CD4-positive, alpha-beta T cell treated with Interleukin-21 for 1 hour (primary cell): ENCODE measurements at places on chromosomes 2 and 18.

GRCh38 chr2:192073878-192074277 lies 120.9 kb downstream of the TMEFF2 start:
- no peak for DNase-seq

- DNase-seq, result no peak
Measured at GRCh38 chr18:56189615-56190014, 448.8 kb downstream of the TXNL1 start.

DNA sequence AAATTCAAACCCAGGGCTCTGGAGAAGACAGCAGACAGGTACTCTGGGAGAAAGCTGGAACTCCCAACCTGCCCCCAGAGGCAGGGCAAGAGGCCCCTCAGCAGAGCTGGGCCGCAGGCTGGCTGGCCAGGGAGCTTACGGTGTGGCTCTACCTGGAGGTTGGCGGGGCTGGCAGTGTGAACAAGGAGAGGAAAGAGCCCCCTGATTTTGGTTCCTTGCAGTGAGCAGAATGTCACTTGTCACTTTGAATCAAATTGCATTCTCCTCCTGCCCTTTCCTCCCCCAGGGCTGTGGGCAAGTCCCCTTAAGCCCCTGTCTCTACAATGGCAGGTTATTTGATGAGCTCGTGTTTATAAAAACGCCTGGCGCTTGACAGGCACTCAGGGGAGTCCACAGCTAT lies 32.6 kb downstream of the MYO7B start:
- no peak for DNase-seq

- DNase-seq, result no peak
Measured at GRCh38 chr2:55985406-55985805, 61.8 kb upstream of the EFEMP1 start.

- no peak for DNase-seq
Measured at GRCh38 chr2:207184348-207184747, 18.6 kb upstream of the KLF7 start.

DNA sequence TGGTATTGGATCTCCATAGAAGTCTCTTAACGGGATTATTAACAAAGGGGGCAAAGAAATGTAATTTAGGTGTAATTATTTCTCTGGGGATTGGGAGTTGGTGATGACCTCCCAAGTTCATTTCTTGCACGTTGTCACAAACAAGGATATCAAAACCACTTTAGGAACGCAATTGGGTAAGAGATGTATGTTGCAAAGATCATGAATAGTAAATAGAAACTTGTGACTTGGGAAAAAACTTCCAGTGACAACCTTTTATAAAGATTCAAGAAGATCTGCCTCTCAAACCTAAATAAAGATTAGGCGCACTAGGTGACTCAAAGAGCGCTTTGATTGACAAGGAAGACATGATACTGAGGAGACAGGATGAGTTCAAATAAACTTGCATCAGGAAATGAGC lies 127.8 kb upstream of the TRIB2 start:
- DNase-seq, result no peak

GRCh38 chr2:133737242-133737993 lies 169.2 kb upstream of the NCKAP5 start:
- no peak for DNase-seq

DNA sequence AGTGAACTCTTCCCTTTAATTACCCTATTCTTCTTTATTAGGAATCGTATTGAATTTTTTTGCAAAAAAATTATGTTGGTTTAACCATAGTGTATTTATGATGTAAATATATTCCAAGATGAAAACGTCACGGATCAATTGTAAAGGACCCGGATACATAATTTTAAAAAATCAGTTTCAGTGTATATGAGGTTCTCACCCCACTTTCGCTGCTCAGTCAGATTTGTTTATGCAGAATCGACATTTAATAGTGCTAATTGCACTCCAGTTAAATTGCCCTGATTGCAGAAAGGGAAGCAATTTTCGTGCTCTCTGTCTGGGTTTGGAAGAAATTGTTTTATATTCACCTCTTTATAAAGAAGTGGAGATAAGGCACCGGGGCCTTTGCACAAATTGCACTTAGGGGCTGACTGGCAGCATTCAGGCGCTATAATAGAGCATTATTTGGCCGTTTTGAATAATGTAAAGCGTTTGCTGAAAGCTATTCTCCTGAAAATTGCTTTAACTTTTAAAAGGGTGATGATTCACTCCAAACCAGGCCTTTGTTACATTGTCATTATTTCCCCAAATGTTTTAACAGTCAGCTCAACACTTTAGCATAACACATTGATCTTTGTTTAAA lies 3.0 kb upstream of the SP9 start:
- no peak for DNase-seq

- DNase-seq, result no peak
Measured at GRCh38 chr2:168198476-168199207, 48.8 kb downstream of the STK39 start.

DNA sequence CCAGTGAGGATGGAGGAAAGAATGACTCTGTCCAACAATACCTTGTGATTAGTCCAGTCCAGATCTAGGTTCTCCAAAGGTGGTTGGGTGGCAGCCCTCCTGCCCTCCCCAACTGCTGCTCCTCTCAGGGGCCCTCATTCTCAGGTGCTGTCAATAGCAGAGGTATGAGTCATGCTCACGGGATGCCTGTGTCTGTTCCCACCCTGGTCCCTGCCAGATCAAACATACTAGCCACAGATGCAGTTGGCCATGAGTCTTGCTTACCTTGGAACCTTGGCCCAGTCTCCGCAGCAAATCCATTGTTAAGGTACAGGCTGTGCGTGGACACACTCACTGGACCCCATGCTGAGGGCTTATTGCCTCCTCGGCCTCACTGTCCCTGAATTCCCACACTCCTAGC lies 24.9 kb upstream of the RPIA start:
- no peak for DNase-seq

DNA sequence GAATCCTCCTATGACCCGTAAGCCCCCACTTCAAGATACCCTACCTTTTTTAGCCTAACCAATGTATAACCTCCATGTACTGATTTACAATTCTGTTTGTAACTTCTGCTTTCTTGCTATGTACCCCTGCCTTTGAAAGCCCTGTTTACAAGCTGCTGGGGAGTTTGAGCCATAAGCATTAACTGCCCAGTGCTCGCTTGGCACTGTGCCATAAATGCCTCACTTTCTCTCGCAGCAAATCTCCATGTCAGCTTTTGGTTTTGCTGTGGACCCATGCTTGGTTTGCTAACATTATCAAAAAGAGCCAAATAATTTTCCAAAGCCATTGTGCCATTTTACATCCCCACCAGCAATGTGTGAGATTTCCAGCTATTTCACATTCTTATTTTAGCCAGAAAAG lies 51.8 kb downstream of the TEX51 start:
- no peak for DNase-seq

DNA sequence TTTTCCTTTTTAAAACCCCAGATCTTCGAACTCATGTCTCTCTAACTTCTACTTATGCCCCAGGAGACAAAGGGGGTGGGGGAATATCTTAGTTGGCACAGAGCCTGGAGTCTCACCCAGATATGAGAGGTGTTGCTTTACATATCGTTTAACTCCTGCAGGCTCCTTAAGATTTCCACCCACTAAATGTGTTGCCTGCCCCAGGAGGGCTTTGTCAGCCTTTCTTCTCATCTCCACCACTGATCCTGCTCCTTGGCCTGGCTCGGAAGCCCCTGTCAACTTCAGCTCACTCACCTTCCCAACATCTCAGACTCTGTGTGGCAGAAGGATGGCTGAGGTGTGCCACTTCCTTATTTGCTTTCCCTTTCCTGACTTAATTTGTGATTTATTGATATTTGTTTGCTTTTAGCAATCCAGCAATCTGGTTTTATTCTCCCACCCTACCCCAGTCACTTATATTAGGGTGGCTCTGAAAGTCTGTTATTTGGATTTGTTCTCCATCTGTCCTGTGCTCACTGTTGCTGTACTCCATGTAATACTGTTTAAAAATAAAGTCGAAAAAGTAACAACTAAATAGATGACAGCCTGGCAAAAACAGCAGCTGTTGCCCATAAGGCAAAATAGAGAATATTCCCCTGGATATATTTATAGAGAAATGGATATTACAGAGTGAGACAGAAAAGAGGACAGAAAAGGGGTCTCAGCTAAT lies 200.6 kb downstream of the ZBTB7C start:
- DNase-seq, result no peak
